ENCODE measurements at places on chromosomes 11 and 22.
A peak's percentile ranks its signal among the peaks of the same experiment; 100 is the strongest.

- no peak for DNase-seq
Measured at GRCh38 chr11:15969281-15969680, 387.1 kb downstream of the SOX6 start.

GRCh38 chr22:38257181-38257580, 15.6 kb downstream of the TMEM184B start:
- no peak for DNase-seq

- peak; percentile 7 for DNase-seq
Measured at GRCh38 chr11:77821349-77821851, 456 bp downstream of the AAMDC start.

GRCh38 chr22:33867118-33867866, 53.0 kb downstream of the LARGE1 start:
- no peak for DNase-seq

- no peak for DNase-seq
Measured at GRCh38 chr11:57903441-57904123, 120.1 kb upstream of the OR9Q1 start.

- DNase-seq, result no peak
Measured at GRCh38 chr11:90594658-90595057, 371.8 kb upstream of the CHORDC1 start.

- no peak for DNase-seq
Measured at GRCh38 chr11:27210531-27210930, 152.5 kb downstream of the CCDC34 start.

DNA sequence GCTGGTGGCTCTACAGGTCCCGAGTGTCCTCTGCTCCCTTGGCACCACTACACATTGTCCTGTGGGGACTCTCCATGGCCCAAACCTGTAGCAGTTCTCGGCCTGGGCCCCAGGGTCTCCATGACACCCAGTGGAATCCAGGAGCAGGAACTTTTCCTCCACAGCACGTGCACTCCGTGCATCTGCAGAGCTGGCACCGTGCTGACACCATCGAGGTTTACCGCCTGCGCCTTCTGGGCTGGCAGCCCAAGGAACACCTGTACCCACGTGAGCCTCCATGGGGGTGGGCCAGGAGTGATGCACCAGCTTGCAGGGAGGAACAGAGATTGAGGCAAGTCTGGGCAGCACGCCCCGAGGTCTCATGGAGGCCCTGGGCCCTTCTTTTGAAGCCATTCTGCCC, 25.2 kb downstream of the TSPAN32 start:
- DNase-seq, result no peak

- no peak for DNase-seq
Measured at GRCh38 chr11:132864811-132865576, 667.3 kb downstream of the OPCML start.

DNA sequence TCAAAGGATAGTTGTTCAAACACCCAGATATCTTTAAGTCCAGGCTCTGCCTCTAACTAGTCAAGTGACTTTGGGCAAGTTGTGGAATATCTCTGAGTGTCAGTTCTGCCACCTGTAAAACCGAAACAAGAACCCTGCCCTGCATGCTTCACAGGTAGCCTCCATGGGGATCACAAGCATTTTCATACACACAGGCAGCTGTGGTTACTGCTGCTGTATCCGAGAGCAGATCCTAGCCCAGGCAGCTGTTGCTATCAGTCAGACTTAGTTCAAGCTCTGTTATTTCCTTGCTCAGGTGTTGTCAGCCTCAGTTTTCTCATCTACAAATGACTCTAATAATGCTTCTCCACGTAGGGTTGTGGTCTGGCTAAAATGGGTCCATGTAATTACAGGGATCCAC, 6.5 kb upstream of the RASD2 start:
- DNase-seq, result no peak

DNA sequence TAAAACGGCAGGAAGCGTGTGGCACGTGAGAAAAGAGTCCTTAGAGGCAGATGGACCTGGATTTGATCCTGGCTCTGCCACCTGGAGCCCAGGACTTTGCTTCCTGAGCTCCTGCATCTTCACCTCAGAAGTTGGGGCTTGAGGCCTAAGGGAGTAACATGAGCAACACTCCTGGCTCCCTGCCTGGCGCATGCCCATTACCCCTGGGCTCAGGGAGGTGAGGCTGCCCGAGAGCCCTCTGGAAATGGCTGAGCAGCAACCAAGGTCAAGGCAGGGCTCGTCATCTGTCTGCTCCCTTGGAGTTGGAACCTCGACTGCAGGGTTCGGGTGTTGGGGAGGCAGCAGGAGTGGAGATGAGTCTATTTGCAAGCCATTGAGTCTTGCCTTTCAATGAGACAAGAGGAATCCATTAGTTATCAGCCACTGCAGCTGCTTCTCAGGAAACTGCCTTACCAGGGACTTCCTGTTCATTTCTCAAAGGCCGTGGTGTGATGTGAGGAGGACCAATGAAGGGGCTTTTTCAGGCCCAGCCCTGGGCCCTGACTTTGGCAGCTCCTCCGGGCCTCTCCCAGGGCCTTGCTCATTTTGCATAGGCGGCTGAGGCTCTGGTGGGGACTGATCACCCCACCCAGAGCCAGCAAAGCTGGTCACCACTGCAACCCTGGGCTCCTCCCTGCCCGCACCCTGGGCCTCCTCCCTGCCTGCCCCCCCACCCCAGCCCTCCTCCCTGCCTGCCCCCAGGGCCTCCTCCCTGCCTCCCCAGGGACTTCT, 6.4 kb downstream of the FADS2 start:
- no peak for DNase-seq

- DNase-seq, result no peak
Measured at GRCh38 chr22:38471237-38471636, 3.3 kb downstream of the KDELR3 start.

DNA sequence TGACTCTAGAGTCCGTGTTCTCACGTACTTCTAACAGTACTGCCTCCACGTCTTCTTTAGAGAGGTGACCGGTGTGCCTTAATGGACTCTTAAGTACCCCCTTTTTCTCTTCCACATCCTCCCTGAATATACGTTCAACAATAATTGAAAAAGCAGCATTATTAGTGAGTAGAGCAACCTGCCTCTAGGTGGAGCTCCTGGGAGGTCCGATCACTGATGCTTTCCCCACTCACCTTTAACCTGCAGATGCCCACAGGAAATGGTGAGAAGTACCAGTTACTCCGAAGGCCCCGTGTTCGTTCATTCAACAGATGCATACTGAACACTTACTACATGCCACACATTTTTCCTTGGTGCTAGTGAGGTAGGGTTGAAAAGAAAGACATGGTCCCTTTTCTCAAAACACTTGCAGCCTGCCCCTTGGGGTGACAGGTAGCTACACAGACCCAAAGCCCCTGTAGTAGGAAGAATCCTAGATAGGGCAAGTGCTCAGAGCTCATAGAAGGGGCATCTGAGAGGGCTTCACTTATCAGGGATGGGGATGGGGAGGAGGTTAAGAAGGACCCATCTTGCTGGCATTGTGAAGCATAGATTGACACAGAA, 72.7 kb downstream of the FEZ1 start:
- DNase-seq, result no peak

DNA sequence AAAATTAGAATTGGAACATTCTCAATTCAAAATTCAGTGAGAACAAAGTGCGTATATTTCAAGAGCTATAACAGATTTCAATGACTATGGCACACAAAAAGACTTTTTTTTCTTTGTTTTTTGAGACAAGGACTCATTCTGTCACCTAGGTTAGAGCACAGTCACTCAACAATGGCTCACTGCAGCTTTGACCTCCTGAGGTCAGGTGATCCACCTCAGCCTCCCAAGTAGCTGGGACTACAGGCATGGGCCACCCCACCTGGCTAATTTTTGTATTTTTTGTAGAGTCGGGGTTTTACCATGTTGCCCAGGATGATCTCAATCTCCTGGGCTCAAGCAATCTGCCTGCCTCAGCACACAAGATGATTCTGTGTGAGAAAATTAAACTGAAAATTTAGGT, 51.5 kb downstream of the PIK3C2A start:
- DNase-seq, result no peak

- DNase-seq, result no peak
Measured at GRCh38 chr11:66710384-66710930, 18.6 kb downstream of the SPTBN2 start.

GRCh38 chr22:40890881-40891280, 29.0 kb upstream of the DNAJB7 start:
- DNase-seq, result no peak

- DNase-seq, result no peak
Measured at GRCh38 chr11:77525455-77526091, 51.7 kb upstream of the PAK1 start.

DNA sequence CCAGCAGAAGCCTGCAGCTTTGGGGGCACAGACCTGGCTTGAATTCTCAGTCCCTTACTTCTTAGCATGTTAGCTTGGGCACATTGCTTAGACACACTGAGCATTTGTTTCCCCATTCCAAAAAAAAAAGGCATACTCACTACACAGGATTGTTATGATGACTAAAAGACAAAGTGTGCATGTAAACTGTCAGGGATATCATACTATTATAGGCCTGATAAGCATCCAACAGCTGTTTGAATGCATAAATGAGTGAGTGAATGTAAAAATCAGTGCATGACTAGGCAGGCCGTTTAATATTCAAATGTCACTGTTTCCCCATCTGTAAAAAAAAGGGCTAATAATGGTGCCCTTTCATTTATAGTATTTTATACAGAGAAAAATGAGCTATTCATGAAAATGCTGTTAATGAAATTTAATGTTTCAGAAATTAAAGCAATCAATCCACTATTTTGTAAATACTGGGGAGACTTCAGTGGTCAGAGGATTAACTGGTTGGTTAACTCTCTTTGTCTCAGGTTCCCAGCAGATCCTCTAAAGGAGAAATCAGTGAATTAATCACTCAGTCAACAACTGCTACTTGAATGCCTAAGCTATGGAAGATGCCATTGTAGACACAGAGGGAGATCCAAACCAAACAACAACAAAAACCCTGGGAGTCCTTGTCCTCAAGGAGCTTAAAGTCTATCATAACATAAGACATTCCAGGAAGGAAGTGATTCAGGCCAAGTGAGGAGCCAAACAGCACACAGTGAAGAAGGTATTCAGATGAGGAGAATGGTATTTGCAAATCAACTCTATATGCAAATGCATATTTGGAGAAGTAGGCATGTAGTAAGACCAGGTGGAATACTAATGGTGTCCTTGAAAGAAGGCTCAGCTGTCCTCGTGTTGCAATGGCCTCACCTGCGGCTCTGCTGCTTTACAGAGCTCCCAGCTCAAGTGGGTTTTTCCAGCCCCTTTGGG, 26.8 kb downstream of the BARX2 start:
- DNase-seq, result no peak

GRCh38 chr11:44755556-44756523, 29.1 kb downstream of the TSPAN18 start:
- no peak for DNase-seq

- DNase-seq, result no peak
Measured at GRCh38 chr11:114099392-114100178, 40.1 kb downstream of the ZBTB16 start.
